ENCODE measurements at places on chromosomes 2 and 18.

DNA sequence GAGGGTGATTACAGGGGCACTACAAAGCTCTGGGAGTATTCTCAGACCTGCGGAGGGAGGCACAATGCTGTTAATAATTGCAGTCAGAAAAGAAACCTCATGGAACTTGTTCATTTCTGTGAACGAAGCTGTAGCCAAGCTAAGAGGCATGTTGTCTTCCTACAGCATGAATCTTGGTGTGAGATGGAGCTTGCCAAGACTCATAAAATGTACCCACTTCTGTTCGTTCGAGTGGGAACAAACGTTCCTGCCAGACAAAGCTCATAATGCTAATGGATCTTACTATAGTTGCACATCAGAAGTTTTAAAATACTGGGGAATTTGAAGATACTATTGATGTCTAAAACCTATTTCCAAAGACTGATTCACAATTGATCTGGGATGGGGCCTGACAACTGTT lies 489.1 kb downstream of the ZEB2 start:
- DNase-seq, result no peak

DNA sequence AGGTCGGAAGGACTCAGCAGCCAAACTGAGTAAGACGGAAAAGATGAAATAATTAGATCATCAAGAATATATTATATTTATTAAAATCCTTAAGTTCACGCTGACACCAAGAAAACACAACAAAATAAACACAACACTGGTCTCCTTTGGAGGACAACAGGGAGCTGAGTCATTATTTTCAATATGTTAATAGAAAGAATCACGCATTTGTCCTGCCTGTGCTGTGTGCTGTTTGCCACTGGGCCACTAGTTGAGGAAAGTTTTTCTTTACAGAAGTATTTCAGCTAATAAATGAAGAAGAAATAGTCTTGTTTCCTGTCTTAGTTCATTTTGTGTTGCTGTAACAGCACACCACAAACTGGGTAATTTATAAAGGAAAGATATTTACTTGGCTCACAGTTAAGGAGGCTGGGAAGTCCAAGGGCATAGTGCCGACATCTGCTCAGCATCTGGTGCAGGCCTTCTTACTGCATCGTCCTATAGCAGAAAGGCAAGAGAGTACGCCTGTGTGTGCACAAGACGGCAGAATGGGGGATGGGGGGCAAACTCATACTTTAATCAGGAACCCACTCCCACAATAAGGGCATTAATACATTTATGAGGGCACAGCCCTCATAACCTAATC lies 88.0 kb downstream of the TCF7L1 start:
- DNase-seq, result no peak

DNA sequence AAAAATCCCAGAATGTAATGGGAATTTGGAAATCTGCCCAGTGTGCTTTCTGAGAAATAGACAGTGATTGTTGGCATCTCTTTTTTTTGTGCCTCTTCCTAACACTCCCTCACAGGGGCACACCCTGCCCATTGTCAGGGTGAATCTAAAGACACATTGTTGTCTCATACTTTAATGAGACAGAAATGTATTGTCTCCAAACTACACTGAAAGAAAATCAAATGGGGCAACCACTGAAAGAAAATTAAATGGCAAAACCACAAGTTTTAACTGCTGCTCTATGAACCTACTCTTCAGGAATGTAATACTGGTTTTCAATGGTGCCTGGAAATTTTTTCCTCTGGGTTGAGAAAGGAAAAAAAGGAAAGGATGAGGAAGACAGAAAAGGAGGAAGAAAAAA lies 43.2 kb upstream of the GLS start:
- no peak for DNase-seq

GRCh38 chr18:9742524-9743131 lies 34.5 kb downstream of the RAB31 start:
- no peak for DNase-seq

- DNase-seq, result no peak
Observed at GRCh38 chr2:2853346-2853745, 522.3 kb upstream of the MYT1L start.

GRCh38 chr2:219297766-219298456 lies 11.3 kb downstream of the PTPRN start:
- no peak for DNase-seq

DNA sequence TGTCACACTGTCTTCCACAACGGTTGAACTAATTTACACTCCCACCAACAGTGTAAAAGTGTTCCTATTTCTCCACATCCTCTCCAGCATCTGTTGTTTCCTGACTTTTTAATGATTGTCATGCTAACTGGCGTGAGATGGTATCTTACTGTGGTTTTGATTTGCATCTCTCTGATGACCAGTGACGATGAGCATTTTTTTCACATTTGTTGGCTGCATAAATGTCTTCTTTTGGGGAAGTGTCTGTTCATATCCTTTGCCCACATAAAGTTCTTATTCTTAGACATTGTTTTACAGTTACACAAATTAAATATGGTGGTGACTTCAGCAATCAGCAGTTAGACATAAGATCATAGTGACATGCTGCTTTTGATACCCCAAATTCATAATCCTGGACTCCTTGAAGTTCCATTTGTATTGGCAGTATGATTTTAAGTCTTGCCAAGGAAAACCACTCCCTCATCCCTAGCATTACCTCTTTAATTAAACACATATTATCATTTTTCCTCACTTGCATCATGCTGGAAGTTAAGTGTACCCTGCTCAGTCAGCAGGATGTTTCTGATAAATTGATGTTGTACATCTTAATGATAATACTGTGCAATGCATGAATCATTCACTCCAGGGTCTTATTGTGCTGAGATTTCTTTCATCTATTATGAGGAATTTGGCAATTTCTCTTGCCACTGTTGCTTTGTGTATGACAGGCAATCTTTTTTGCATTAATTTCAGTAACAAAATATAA lies 67.6 kb upstream of the STAT1 start:
- no peak for DNase-seq

GRCh38 chr2:237350597-237350996 lies 63.4 kb downstream of the COL6A3 start:
- no peak for DNase-seq

DNA sequence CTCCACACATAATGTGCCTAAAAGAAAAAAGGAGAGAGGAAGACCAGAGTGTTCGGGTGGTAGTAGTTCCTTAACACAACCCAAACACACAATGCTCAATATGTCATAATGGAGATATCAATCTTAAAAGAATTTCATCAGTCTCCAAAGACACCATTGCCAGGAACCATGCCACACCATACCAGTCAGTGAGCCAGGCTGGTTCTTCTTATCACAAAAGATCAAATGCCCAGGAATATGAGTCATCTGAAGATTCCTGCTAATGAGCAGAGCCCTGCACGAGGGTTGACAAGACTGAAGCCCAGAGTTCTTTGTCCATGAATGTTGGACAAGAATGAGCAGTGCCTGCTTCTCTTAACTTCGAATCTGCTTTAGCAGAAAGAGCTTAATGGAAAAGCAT lies 262.3 kb downstream of the ZNF516 start:
- no peak for DNase-seq

DNA sequence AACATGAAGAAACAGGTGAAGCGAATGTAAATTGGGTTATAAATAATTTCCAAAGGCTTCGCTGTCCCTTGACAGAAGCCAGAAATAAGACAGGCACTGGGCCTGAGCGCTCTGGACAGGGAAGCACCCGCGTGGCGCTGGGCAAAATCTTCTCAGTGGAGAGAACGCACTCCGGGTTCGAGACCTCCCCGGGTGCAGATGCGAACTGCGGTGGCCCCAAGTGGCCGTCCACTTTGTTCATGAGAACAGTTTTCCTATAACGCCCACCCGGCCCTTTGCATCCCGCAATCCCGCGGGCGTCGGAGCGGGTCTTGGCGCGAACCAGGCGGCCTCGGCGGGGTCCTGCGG lies 651 bp upstream of the DPYSL5 start:
- no peak for DNase-seq

DNA sequence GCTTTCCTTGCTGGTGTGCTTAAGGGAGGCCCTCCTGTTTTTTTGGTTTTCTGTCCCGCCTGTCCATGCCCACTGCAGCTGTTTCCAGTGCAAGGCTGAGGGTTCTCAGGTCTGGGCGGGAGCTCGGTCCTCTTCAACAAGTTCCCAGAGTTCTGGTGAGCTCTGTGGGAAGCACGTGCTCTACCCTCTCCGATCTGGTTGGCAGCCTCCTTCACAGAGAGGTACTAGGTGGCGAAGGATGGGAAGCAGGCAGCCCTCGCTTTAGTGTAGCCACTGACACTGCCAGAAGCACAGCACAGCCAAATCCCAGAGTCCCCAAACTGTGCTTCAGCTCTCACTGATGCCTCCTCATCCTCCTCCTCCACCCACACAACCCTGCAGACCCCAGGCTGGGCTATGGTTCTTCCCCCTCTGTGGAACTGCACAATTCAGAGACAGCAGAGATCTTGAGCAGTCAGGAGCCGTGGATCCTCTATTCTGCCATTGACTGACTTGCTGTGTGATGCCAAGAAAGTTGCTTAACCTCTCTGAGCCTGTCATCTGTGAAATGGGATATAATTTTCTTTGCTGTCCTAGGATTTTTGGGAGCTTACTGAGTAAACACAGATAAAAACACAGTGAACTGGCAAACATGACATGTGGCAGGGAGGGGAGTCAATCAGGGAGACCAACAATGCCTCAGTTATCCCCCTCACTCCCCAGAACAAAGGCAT lies 157.3 kb downstream of the MSH2 start:
- no peak for DNase-seq

- DNase-seq, result no peak
Observed at GRCh38 chr2:79292958-79293315, 133.4 kb upstream of the REG3A start.

DNA sequence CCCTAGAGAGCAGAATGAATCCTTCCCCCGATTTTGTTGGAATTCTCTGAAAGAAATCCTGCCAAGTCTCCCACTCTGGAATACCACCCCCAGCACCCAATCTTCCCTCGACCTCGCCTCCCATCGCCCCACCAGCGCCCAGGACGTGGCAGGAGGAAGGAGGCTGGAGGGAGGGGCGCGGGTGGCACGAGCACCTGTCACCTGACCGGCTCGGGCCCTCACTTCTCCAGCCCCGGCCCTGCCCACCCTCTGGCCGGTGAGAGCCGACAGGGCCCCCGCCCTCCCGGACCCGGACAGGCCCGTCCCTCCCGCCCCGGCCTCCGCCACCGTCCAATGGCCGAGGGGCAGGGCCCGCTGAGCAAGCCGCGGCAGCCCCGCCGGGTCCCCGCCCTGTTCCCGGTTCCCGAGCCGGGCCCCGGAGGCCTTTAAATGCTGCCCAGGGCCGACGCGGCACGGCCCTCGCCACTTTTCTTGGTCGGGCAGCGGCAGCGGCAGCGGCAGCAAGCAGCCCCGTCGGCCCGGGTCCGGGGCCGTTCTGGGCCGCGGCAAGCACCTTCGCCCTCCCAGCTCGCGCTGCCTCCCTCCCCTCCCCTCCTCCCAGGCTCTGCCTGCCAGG lies at the start of gene LGALSL:
LGALSL (plus strand) TSS at position 393 of the 616 bp plus-strand sequence. CDS start 384 bp downstream, outside the sequence.
- no peak for DNase-seq

- DNase-seq, result no peak
Observed at GRCh38 chr2:23346029-23346428, 39.0 kb upstream of the KLHL29 start.

GRCh38 chr2:24365826-24366225 lies 5.5 kb upstream of the ITSN2 start:
- DNase-seq, result no peak

GRCh38 chr2:156021146-156022040 lies 311.1 kb downstream of the NR4A2 start:
- no peak for DNase-seq

- no peak for DNase-seq
Observed at GRCh38 chr18:12906119-12906518, 22.1 kb upstream of the PTPN2 start.

Measured in activated T-helper 1 cell treated with anti-CD3 and anti-CD28 coated beads, Interleukin-2, amount 50 U/mL, for 16 hours (primary cell).